Stimulated activated CD4-positive, alpha-beta T cell treated with anti-CD3 and anti-CD28 coated beads, Interleukin-1b, Interleukin-23, amount 100 ng/mL, for 1 hour (primary cell): ENCODE measurements at places on chromosomes 2 and 18.

DNA sequence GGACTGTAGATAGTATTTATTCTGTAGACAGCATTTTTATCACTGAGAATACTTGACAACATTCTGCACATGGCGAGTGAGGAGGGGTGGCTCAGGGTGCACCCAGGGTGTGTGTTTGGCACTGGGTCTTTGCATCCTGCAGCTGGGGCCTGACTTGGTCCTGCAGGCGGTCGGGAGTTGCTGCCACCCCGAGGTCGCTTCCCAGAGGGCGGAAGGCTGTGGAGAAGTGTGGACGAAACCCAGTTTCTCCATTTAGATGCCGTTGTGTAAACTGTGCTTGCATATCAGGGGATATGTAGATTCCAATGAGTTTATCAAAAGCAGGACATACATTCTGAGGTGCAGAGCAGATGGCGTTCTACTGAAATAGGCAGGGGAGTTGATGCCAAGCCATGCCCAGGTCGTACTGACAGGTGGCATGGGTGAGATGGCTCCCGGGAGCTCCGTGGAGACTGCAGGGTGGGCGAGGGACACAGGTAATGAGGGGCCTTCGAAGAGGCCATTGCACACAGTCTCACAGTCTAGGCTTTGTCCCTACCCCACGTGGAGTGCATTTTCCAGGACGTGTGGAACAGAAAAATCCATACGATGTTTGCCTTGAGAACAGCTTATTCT lies 74.5 kb downstream of the RTP5 start:
- no peak for DNase-seq

DNA sequence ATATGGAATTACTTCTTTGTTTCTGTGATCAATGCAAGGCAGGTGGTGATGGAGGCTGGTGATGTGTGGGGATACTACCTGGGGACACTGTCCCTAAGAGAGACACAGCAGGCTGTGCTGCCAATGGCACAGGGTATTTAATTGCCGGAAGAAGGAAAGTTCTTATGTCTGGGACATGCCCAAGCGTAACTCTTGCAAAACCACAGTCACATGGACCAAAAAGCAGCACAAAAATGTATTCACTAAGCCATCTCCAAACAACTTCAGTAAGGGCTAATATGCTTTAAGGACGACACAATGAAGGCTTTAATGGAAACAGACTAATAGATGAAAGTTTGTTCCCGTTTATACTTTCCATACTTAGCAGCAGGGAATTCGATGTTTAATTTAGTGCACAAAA lies 49.7 kb upstream of the AP1S3 start:
- DNase-seq, result no peak

- no peak for DNase-seq
These were observed 153.6 kb downstream of the COL4A4 start for GRCh38 chr2:227010433-227010832.

GRCh38 chr18:57447154-57447621 lies 12.0 kb downstream of the ONECUT2 start:
- DNase-seq, result no peak

GRCh38 chr2:8584174-8585066 lies 97.4 kb upstream of the ID2 start:
- DNase-seq, result no peak

DNA sequence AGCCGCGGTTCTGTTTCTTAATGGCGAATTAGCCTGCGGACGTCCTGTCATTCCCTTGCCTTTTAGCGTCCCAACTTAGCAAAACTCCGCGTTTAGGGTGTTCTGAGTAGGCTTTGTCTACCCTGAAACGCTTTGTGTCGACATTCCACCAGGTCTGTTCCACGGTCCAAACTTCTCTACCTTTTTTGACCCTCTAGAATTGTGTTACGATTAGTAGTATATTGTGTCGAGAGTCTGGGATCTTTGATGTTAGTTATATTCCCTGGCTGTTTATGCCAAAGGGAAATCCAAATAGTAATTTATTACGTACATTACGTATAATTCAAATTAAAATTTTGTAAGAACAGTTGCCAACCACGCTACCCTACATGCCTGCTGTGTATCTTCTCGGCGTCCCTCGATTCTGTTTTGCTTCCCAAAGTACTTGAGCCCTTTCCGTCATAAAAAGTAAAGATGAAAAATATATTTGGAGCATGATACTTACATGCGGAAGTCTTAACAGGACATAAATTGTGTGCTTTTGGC lies 495 bp upstream of the TTC32 start:
- DNase-seq, result no peak

DNA sequence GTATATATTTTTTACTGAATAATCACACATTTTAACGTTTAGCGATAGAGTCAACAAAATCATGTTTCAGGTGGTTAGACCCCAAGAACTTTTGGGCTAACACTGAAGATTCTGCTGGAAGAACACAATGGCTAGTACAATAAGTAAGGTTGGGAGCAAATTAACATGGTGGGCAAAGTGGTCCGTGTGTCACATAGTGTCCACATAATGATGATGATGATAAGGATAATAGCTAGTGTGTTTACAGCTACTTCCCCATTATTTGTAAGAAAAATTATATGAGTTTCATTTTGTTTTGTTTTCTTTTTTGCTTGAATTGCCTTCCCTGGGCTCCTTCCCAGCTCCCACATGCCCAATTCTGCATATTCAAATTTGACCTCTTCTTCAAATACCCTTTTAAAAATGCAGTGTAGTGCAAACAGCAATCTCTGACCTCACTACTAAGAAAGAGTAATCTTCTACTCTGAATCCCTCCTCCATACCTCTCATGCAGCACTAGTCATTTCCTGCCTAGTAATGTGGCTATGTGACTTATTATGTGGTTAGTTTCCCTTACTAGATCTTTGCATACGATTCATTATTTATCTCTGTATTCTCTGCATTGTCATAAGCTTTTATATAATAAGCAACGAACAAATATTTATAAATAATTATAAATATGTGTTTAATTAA lies 16.9 kb upstream of the VPS54 start:
- no peak for DNase-seq

GRCh38 chr2:238692562-238692961 lies 155.3 kb upstream of the TWIST2 start:
- DNase-seq, result no peak

DNA sequence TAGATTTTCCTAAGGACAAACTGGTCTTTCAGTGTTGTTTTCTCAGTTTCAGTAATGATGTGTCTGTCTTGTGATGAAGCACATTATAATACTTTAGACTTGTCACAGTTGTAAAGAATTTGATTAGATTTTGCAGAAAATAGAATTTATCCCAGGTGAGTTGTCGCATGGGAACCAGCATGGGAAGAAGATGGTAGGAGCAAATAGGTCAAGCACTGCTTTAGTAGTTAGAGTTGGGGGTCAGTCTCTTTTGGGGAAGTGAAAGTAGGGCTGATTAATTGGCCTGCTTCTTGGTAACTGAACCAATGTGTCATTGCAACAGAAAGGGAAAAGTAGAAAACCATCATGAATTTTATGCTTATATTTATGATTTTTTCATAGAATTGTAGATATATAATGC lies 153.2 kb upstream of the MYO3B start:
- no peak for DNase-seq

- no peak for DNase-seq
These were observed 201.2 kb upstream of the CDH20 start for GRCh38 chr18:61132031-61132430.

GRCh38 chr2:40957508-40957907 lies 505.6 kb upstream of the SLC8A1 start:
- DNase-seq, result no peak

DNA sequence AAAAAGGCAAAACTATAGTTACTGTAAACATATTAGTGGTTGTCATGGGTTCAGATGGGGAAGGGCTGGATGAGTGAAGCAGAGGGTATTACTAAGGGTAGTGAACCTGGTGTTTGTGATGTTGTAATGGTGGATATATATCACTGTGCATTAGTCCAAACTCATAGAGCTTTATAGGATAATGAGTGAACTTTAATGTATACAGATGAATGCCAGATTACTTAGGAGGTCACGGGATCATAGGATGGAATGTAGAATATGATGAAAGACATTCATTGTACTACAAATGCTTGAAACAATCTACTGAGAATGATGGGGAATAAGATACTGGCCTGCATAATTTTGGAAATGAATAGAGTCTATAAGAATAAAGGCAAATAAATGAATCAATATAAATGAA lies 226.7 kb upstream of the ZNF804A start:
- no peak for DNase-seq

DNA sequence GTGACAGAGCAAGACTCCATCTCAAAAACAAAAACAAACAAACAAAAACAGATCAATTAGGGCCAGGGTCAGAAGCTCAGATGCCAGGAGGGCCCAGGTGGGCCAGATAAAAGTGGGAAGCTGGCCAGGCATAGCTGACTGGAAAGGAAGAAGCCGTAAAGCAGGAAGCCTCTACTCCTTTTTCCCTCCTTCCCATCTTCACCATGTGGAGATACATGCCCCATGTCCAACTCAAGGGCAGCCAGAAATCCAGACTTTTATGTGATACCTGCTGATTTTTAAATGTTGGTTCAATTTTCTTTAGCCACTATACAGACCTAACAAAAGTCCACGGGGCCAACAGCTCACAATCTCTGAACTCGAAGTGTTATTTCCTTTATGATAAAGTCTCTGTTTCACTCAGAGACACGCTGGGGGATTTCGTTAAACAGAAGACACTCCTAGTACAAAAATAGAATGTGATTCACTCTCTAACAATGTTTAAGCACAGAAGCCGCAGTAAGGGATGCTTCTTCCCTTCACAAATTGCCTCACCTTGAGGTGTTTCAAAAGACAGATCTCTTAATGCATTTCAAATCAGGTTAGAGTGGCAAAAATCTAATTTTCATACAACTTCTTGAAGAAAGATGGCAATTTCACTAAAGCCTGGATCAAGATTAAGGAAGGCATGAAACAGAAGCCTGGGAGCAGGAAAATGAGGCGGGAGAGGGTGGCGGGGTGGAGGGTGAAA lies 14.0 kb downstream of the TMEM247 start:
- no peak for DNase-seq

DNA sequence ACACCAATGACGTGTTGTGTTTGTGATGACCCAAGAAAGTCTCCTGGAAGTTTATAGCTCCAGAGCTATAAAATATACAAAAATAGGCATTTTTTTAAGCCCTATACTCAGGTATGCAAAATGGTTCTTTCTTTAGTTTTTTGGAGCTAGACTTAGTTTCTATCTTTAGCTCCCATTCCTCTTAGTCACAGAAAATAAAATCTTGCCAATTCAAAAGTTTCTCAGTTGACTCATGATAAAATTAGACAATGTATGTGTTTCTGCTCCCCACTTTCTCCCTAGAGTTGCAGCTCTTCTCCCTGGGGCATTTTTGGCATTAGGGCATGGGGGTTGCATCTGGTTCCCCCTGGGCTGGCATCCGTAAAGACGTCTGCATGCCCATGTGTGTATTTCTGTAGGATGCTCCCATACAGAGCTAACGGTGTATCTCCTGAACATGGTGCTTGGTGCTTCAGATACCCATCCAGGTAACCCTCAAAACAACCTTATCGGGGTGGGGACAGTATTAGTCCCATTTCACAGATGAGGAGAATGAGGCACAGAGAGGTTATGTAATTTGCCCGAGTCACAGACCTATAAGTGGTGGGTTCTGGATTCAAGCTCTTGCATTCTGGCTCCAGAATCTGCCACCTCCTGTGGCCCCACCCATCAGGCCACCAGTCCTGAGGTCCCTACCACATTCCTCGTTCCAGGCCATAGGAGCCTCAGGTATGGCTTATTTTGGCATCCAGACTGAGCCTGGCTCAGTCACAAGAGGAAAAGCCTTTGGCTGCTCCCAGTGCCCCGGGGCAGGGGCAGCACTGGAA lies 43.1 kb upstream of the ASAP2 start:
- DNase-seq, result no peak

GRCh38 chr2:207733597-207734240 lies 22.3 kb downstream of the CCNYL1 start:
- DNase-seq, result no peak

DNA sequence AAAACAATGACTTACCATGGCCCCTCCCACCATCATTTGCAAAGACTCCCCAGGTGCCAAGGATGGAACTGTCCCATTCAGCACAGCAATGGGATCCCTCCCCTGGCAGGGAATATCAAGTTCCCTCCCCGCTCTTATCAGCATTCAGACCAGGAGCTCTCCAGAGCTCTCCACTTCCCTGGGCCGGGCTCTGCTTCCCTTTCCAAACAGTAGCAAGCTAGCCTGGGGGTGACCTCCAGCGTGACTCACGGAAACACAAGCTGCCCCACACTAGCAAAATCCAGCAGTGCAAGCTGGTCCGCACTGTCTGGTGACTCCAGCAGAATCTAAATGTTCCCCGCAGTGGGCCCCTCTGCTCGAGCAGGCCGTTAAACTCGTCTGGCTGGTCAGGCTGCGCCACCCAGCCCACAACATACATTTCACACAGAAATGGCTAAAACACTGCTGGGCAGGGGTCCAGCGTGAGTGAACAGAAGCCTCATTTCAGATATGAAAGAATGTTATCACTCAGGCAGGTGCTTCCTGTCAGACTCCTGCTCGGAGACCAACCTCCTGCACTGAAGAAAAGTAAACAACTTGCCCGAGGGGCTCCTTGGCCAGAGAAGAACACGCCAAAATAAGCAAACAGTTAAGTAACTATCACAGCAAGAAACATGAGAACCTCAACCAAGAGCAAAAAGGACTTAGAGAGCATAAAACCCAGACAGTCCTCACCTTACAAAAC lies 33.9 kb downstream of the STAT1 start:
- DNase-seq, result no peak

- no peak for DNase-seq
These were observed 47.7 kb downstream of the MYO7B start for GRCh38 chr2:127582863-127583861.

- no peak for DNase-seq
These were observed 55.7 kb downstream of the GBX2 start for GRCh38 chr2:236112466-236112865.

GRCh38 chr2:124480958-124481357 lies 455.9 kb downstream of the CNTNAP5 start:
- no peak for DNase-seq

GRCh38 chr2:227848146-227848545 lies 23.3 kb upstream of the DAW1 start:
- DNase-seq, result no peak

GRCh38 chr2:181462033-181462432 lies 4.8 kb downstream of the ITGA4 start:
- no peak for DNase-seq

DNA sequence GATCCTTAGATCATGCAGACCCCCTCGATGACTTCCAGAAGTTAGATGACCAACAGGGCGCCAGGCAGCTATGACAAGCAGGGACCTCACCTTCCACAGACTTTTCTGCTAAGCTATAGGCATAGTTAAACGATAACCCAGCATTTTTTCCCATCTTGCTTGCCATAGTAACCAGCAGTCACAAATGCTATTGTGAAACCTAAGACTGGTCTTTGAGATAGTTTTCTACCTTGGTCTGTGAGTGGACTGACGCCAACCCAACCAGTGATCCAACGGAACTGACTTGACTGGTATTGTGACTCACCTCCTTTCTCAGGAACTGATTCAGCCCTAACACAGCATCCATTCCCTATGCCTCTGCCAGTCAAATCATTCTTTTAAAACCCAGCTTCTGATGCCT lies 361.2 kb downstream of the LRRTM4 start:
- DNase-seq, result no peak

DNA sequence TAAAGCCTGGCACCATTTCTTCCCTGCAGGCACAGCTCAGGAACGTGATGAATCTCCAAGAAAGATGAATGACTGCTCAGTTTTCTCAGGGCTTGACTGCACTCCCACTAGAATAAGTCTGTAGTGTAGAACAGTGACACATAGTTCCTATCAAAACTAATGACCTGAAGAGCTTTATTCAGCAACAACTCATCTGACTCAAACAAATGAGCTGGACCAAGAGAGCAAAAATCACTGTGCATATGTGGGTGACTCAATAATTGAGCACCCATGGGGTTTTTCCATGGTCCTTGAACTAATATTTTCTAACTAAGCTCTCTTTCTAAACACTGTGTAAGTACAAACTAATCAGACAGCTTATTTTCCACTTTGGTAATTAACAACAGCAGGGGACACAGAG lies 61.1 kb upstream of the XDH start:
- DNase-seq, result no peak
